ENCODE measurements at places on chromosomes 2 and 18.

- no peak for DNase-seq
Observed at GRCh38 chr2:198961547-198961946, 496.2 kb downstream of the SATB2 start.

DNA sequence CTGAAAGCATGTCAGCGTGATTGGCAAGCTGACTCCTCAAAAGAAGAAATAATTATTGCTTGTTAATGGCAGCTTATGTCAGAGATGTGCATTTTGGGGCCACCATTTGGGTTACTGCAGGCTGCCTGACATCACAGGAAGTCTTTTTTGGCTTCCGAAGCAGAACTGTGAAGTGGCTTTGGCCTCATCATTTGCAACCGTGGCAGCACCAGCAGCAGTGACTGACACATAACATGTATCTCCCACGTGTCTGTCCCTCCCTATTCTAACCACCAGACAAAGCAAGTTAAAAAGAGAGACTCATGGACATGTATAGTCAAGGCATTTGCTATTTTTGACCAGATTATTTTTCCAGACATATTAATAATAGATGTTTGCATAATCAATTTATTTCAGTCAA is 488.7 kb upstream of the ACVR2A start:
- no peak for DNase-seq

- DNase-seq, result no peak
Observed at GRCh38 chr2:216507220-216508160, 8.8 kb downstream of the RPL37A start.

DNA sequence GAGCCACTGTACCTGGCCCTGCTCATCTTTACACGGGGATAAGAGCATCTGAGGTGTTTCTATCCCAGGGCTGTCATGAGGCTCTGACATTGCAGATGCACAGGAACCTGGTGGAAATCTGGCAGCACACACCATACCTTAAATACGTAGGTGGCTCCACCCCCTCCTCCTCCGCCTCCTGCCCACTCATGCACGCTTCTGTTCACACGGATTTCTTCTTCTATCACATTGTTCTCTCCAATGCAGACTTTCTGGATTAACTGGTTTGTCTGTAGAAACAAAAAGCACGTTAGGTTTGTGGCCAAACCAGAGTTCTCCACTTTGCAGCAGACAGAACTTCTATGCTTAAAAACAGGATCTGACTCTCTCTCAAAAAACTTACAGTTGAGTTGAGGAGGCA is 118.2 kb downstream of the CLIP4 start:
- DNase-seq, result no peak

- DNase-seq, result no peak
Observed at GRCh38 chr18:23838801-23839366, 149.6 kb downstream of the LAMA3 start.

DNA sequence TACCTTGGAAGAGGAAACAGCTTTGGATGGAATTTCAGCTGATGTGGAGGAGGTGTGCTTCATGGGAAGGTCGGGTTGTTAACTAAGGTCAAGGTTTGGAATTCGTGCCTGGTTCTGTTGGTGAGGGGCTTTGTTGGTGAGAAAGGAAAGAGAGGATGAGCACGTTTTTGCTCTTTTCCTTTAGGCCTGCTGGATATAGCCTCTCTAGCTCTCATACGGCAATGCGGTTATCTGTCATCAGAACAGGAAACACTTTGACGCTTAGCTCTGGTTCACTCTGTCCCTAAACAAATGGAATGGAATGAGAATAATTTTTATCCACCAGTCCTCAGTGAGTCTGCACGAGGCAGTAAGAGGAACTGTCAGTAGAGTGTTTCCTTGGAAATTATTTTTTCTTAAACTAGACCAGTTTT is 169.7 kb upstream of the NOSTRIN start:
- no peak for DNase-seq

GRCh38 chr2:188785490-188785889 is 188.7 kb upstream of the COL3A1 start:
- DNase-seq, result no peak

GRCh38 chr2:25029183-25029554 is 12.7 kb upstream of the EFR3B start:
- DNase-seq, result peak; percentile 15

DNA sequence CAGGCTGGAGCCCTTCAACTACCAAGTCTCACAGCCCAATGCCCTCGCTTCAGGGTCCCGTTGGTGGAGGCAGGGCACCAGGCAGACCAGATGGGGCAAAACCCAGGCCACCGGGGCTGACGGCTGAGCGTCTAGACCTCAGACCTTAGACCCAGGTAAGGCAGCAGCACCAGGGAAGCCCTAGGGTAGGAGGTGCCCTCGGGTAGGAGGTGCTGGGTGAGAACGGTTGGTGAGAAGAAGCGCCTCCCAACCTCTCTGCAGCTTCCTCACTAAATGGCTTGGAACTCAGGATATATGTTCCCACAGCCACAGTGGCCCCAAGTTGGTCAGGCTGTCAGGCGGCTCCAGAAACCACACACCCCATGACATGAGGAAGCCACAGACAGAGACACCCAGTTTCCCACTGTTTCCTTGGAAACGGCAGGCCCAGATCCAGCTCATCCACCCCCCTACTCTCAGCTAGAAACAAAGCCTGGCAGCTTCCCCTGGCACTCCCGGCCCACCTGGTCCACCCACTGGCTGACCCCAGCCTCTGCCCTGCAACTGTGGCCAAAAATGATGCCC is 13.1 kb upstream of the MLPH start:
- no peak for DNase-seq

GRCh38 chr2:15311201-15311907 is 249.8 kb downstream of the NBAS start:
- no peak for DNase-seq

- DNase-seq, result no peak
Observed at GRCh38 chr2:83051538-83052170, 1407.4 kb downstream of the SUCLG1 start.

- no peak for DNase-seq
Observed at GRCh38 chr18:22018366-22018765, 151.0 kb upstream of the GATA6 start.

DNA sequence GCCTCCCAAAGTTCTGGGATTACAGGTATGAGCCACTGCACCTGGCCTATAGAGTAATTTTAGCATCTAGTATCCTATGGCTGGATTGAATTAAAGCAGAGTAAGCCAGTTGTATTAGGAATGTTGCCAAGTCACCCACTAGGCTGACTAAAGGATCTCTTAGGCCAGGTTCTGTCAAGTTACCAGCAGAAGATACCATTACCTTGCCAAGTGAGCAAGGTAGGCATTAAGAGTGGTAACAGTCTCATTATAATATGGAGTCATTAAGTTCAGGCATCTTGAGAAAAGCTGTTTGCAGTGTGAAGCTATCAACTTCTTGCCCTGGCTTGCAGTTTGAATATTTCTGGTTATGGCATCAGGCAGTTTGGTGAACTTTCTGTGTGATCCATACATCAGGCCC is 37.0 kb upstream of the MTCL1 start:
- DNase-seq, result no peak

GRCh38 chr2:172328103-172328841 is 99.1 kb upstream of the ITGA6 start:
- DNase-seq, result no peak

DNA sequence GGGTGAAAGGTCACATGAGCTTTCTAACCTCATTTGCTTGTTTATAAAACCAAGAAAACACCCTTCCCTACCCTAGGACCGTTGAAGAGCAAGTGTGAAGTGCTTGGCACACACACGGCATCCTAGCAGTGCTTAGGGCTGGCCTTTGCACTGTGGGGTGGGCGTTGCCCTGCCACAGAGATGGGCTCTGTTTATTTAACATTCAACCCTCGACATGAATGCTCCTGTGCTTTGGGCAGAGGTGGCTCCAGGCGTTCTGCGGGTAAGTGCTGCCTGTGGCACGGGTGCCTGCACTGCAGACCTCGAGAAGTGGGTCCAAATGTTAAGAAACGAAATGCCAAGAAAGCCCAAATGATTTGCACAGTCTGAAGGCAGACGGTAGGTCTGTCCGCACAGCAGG is 170.1 kb downstream of the FHOD3 start:
- no peak for DNase-seq

GRCh38 chr18:5984245-5984644 is 88.9 kb upstream of the TMEM200C start:
- DNase-seq, result no peak

- no peak for DNase-seq
Observed at GRCh38 chr2:85872536-85873161, 16.1 kb downstream of the ST3GAL5 start.

- no peak for DNase-seq
Observed at GRCh38 chr2:10712185-10712809, 9.1 kb upstream of the ATP6V1C2 start.

DNA sequence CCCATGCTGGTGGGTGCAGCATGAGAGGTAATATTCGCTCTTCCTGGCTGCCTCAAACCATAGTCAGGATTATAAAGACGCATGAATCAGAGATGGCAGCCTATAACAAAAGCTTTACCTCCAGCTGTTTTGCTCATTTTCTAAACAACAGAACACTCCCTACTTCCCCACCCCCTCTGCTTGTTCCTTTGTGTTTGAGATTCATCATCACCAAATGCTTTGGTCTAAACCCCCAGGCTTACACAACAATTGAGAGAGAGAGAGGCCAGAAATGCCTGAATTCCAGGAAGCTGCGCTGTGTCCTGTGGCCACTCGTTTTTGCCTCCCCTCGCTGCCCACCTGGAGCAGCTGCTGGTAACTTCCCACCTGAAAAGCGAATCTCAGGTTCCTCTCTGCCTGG is 78.8 kb upstream of the CAPN13 start:
- no peak for DNase-seq

GRCh38 chr2:18096836-18097405 is 218.5 kb downstream of the KCNS3 start:
- DNase-seq, result no peak

- DNase-seq, result no peak
Observed at GRCh38 chr2:132969371-132969985, 299.5 kb upstream of the LYPD1 start.

DNA sequence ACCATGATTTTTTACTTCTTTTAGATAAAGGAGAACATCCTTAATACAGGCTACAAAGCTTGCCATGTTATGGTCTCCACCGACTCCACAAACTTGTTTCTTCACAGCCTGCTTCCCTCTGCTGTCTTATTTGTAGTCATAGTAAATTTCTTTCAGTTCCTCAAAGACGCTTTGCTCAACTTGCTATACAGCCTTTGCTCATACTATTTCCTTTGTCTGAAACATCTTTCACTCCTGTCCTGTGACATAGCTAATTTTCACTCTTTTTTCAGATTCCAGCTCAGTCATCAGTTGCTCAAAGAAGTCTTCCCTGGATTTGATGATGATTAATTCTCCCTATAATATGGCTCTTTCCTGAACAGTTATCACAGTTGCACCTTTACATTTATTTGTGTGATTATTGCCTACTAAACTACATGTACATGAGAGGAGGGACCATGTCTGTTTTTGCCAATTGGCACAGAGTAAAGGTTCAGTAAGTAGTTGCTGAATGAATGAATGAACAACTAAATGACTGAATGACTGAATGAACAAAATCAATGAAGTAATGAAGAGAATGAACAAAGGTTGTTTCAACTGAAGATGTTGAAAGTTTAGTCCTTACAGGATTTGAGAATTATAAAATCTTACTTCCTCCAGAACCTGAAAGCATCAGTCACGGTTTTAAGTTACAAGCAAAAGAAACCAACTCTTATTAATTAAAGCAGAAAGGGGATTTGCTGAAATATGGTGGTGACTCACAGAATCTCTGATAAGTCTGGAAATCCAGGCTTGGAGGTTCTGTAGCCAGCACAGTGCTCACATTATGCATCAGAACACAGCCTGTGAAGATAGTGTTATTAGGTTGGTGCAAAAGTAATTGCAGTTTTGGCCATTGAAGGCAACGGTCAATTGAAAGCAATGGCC is 186.4 kb upstream of the FAM98A start:
- no peak for DNase-seq

- DNase-seq, result no peak
Observed at GRCh38 chr18:23239885-23240608, 104.8 kb downstream of the CABLES1 start.

- DNase-seq, result no peak
Observed at GRCh38 chr2:150561076-150561475, 73.6 kb upstream of the RND3 start.

DNA sequence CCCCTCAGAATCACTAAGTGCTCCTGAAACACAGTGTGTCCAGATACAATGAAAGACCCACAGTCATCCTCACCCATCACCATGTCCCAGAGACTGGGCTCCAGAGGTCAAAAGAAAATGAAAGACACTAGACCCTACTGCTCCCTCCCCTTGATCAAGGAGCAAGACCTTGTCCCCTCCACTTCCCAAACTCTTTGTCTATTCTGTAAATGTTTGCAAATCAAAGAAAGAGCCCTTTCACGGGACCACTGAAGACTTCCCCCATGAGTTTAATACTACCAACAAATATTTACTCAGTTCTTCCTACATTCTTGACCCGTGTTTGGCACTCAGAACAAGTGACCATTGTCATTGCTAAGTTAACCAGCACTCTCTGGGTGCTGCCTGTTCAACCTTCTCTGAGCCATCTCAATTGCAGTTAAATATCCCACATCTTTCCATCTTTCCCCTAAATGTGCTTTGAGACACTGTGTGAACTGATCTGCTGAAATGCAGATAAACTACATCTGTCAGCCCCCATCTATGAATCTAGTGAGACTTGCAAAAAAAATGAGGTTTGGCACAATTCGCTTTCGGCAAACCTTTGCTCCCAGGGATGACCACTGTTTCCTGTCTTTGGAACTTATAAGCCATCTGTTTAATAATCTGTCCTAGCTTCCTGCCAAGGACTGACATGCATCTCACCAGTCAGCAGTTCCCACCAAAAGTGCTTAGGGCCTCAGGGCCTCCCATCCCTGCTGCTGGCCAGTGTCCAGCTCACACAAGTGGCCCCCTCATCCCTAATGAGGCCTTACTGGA is 170.3 kb downstream of the GFPT1 start:
- peak; percentile 52 for DNase-seq

GRCh38 chr18:43934322-43934721 is 657.0 kb upstream of the SYT4 start:
- DNase-seq, result no peak

- DNase-seq, result no peak
Observed at GRCh38 chr2:174051741-174052583, 86.8 kb upstream of the SP3 start.

GRCh38 chr2:217916504-217917254 is 86.1 kb downstream of the TNS1 start:
- DNase-seq, result peak; percentile 13

GRCh38 chr18:9184998-9185613 is 48.5 kb downstream of the ANKRD12 start:
- DNase-seq, result no peak

- no peak for DNase-seq
Observed at GRCh38 chr2:9753665-9754531, 89.4 kb upstream of the TAF1B start.
